RCC 7860 (cell line): ENCODE measurements at places on chromosomes 12 and 14.

DNA sequence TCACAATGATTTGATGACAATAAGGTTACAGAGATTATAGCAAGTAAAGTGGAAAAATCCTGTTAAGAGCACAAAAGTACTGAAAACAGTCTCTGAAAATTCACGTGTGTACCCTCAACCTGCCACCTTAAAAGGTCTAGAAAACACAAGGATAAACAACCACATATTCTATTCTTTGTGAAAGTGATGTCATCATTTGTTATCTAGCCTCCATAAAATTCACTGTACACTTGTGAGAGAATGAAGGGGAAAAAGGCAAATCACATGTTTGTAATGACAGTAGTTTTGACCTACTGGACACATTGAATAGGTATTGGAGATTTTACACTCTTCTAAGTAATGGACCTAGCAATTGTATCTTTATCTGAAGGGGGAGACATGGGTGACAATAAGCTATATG, 4.0 kb downstream of the PTGDR start:
- DNase-seq, result no peak

DNA sequence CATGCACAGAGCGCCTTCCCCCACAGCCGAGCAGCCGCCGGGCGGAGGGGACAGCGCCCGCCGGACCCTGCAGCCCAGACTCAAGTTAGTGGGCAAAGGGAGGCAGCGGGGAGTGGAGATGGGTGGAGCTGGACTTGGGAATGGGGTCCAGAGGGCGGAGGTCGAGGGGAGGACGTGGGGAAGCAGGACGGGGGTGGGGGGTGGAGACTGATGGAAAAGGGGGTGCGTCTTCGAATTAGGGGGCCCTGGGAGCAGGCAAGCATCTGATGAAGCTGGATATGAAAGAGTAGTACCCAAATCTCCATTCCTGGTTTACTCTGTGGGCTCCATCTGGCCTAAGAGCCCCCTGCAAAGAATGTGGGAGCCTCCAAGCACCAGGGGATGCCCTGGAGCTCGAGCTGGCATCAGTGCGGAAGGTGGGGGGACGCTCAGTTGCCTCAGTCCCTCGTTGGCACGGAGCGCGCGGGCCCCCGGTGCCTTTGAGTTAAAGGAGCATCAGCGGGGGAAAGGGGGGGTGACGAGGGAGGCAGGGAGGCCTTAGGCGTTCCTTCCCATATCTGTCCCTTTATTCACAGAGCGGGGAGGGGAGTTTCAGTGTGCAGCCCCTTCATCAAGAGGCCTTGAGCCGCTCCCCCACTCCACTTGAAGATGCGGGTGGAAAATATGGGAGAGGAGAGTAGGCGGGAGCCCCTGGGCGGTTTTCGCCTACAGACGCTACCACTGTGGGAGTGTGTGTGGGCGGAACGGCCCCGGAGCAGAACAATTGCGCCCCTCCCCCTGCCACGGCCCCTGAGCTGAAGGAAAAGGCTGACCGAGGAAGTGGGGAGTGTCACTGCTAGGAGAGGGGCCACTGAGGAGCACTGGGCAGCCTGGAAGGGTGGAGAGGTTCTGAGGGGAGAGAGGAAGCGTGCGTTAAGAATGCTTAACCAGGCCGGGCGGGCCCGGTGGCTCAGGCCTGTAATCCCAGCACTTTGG, 644 bp downstream of the NAB2 start:
- peak; percentile 45 for DNase-seq

GRCh38 chr14:103343164-103343879, 9.3 kb downstream of the EIF5 start:
- no peak for DNase-seq

- no peak for DNase-seq
Observed at GRCh38 chr12:31009976-31010375, 63.7 kb upstream of the DDX11 start.

DNA sequence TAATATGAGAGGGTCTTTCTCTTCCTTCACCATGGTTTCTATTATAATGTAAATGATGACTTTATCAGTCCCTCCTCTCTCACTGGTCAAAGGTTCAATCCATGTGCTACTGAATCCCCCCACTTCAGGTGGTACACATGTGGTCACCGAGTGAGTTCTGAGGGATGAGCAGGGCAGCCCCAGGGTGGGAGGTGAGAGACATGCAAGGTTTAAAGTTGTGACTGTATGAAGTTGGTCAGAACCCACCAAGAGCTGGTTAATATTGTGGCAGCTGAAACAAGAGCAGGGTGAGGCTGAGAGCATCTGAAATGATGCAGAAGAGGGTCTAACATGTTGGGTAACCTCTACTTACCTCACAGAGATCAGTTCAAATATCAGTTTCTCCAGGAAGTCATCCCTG, 444.7 kb upstream of the FBXO33 start:
- no peak for DNase-seq

DNA sequence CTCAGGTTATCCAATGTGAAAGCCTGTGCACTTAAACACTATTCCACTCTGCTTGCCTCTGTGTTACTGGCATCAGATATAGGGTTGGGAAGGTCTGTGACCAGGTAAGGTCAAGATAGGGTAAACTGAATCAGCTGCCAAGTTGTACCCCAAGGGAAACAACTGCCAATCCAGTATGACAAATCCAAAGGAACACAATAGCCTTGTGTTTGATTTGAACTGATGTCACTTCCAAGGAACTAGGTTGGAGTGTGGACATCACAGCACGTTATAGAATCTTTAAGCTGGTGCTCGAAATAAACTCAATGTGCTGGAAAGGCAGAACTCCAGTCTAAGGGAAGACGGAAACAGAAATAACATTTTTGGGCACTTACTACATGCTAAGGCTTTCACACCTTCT, 223.4 kb upstream of the BTG1 start:
- DNase-seq, result no peak

GRCh38 chr12:93740751-93741150, 63.6 kb downstream of the CRADD start:
- no peak for DNase-seq

GRCh38 chr14:64422756-64423155, 34.6 kb downstream of the MTHFD1 start:
- DNase-seq, result no peak

GRCh38 chr14:77143071-77143470, 1.5 kb upstream of the ZDHHC22 start:
- DNase-seq, result no peak

GRCh38 chr14:83707056-83707455, 1822.9 kb upstream of the FLRT2 start:
- DNase-seq, result no peak

GRCh38 chr12:75982169-75982564, 49.4 kb downstream of the PHLDA1 start:
- DNase-seq, result no peak

- DNase-seq, result no peak
Observed at GRCh38 chr14:92794547-92794941, 439 bp downstream of the GOLGA5 start.

- peak; percentile 12 for DNase-seq
Observed at GRCh38 chr14:54329082-54329695, 67.6 kb upstream of the CDKN3 start.

DNA sequence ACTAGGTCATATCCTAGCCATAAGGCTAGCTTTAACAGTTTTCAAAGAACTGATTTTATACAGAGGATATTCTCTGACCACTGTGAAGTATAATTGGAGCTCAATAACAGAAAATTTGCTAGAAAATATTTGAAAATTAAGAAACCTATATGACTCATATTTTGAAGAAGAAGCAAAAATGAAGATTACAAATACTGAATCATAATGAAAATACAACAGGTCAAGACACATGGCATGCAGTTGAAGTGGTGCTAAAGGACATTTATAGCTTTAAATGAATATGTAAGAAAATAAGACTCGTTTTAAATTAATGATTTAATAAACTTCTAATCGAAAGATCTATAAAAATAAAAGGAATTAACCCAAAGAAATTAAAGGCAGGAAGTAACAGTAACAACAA, 1234.6 kb downstream of the SLC16A7 start:
- DNase-seq, result no peak

DNA sequence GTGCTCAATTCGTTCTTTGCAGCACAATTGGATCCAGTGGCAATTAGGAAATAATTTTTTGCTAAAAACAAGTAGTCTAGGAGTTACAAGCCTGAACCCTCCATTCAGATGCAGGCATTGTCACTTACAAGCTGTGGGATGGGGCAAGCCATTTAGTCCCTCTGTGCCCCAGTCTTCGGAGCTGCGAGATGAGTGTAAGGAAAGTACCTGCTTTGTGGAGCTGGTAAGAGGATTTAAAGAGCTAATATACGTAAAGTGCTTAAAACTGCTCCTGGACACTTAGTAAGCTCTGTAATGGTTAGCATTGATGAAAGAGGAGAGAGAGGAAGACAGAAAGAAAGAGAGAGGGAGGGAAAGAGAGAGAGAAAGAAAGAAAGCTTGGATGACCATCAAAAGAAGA, 112.5 kb downstream of the LGMN start:
- no peak for DNase-seq

- no peak for DNase-seq
Observed at GRCh38 chr12:86698641-86698980, 442.4 kb upstream of the MGAT4C start.

- DNase-seq, result peak; percentile 5
Observed at GRCh38 chr14:76050797-76051392, 65.3 kb downstream of the IFT43 start.

DNA sequence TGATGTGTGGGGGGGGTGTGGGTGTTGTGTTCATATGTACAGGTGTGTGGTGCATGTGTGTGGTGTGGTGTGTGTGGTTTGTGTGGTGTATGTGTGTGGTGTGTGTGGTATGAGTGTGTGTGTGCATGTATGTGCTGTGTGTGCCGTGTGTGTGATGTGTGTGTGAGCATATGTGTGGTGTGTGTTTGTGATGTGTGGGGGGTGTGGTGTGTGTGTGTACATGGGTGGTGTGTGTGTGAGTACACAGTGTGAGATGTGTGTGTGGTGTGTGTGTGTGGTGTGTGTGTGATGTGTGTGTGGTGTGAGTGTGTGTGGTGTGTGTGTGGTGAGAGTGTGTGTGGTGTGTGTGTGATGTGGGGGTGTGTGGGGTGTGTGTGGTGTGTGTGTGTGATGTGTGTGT, 24.5 kb upstream of the CMKLR1 start:
- no peak for DNase-seq

- no peak for DNase-seq
Observed at GRCh38 chr12:113914176-113914575, 51.9 kb downstream of the RBM19 start.

DNA sequence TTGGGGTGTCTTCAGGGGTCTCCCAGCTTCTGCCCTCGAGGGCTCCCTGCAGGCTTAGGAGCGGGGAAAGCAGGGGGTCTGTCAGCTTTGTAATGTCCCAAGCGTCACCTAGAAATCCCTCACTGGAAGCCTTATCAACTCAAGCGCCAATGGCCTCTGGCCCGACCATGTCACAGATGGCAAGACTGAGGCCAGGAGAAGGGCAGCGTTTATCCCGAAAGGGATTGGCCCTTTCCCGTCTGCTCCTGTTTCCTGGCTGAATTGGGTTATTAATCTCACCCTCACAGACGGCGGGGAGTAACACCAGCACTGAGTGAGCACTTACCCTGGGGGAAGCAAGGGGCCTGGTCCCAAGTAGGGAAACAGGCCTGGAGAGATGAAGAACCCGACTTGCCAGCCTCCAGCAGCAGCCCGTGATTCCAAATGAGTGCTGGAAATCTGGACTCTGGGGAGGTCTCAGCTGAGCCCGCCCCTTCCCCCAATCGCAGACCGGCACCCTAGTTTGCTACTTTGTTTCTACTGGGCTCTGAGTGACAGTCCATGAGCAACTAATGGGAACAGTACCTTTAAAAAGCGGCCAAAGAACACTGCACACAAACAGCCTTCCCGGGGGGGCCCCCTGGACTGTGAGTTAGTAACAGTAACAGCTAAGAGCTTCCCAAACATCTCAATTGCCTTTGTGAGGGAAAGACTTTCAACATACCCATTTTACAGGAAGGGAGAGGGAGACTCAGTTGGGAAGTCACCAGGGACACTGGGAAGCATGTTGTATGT, 2.1 kb upstream of the NCOR2 start:
- DNase-seq, result no peak

DNA sequence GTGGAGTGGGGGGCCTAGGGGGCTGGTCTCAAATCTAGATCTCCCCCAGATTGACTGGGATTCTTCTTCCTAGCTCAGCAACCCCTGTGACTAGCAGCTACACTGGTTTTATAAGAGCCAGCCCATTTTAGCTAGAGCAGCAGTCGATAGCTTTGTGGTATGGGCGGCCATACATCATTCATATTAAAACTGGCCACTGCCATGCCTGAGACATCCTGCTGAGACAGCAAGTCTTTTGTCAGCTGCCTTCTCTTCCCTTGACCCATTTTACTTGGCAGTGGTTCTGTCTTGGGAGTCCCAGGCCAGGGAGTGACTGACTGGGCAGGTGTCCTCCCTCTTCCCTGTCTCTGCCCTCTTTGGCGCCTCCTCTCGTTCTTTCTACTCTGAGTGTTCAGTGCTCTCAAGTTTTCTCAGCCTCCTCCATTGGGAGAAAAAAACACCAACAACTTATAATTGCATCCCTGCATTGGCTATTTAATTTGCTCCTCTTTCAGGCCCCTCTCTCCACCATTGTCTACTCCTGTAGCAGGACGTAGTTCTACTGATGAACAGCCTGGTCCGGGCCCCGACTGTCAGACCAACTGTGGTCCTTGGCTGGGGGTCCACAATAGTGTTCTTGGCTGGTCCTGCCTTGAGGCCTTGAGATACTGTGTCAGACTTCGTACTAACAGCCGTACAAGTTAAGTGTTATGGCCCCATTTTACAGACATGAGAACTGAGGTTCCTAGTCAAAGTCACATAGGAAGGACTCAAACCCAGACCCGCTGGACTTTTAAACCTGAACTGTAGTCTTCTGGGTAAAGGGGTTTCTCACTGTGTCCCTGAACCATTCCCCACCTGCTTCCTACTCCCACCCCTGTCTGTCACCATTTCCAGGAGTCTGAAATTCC, 18.3 kb upstream of the JDP2 start:
- no peak for DNase-seq

- peak; percentile 50 for DNase-seq
Observed at GRCh38 chr12:89051065-89051677, 301.1 kb downstream of the DUSP6 start.

DNA sequence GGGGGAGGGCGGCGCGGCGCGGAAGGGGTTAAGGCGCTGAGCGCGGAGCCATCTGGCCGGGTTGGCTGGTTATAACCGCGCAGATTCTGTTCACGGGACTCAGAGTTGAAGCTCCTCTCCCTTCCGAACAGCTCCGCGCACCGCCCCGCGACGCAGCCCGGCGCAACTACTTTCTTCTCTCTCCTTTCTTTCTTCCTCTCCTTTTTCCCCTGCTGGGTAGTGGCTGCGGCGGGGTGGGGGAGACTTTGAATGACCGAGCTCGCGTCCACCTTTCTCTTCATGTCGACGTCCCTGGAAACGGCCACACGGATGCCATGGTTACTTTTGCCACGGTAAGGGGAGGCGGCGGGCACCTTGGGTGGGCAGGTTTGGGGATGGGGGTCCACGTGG, at the start of gene NTF3:
NTF3 (plus strand) TSS at position 98 of the 390 bp plus-strand sequence; CDS start at position 315, 217 bp downstream.
- DNase-seq, result no peak

DNA sequence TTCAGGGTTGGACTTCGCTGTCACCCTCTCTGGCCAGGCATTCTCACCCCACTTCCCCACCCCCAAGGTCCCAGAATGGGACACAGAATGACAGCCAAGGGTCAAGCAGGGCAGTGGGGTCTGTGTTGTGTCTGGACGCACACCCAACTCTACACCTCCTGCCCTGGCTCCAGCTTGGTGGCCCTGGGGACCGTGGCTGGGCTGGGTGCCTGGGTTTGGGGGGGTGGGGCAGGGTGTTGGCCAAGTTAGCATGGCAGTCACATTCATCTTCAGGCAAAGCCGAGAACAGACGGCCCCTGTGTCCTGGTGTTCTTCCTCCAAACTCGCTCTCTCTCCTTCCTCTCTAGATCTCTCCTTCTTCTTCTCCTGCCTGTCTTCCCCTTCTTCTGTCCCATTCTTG, 5.6 kb downstream of the LRP1 start:
- no peak for DNase-seq
